DMS153 (cell line): ENCODE measurements at places on chromosomes 4 and X.

DNA sequence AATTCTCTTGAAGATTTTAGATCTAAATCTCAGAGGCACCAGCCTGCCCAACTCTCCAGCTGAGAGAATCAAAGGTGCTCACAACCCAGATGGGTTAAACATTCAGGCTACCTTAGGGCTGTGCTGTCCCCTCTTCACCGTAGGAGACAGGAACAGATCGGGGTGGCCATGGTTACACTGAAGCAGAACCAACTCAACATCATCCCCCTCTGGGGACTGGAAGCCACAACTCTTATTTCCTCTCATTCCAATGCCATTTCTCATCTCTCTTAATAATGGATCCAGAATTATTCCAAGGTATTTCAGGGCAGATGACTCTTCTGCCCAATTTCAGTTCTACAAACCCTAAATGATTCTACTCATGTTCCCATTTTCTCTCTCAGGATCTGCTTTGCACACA, 109.7 kb downstream of the NKX6-1 start:
- no peak for DNase-seq

- no peak for DNase-seq
These were observed 123.6 kb upstream of the MID1 start for GRCh38 chrX:10744007-10744406.

GRCh38 chr4:184359888-184360287, 114.5 kb downstream of the IRF2 start:
- DNase-seq, result no peak

DNA sequence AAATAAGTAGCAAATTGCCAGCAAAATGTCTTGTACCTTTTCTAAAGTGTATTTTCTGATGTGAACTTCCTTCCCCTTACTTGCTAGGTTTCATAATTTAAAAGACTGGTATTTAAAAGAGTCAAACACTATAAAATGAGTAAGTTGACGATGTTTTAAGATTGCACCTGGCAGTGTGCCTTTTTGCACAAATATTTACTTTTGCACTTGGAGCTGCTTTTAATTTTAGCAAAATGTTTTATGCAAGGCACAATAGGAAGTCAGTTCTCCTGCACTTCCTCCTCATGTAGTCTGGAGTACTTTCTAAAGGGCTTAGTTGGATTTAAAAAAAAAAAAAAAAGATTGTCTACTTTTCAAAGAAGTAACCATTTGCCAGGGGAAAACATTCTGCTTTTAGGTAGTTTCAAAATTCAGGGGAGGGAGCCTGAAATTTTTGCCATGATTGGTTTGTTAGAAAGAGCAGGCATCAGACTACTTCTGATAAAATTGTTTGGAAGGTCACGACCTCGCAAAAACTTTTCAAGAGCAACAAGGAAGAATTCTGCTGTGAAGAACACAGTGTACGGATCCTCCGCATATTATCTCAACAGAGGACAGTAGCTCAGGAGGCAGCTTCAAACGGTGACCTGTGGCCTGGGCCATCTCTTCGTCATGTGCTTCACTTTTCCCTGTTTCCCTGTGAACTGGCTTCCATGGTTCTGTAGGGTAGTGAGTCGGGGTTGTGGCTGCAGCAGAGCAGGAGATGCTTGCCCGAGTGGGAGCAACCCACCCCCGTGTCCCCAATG, 66.1 kb downstream of the CDS1 start:
- peak; percentile 16 for DNase-seq

- DNase-seq, result peak; percentile 61
These were observed at the start of gene ANK2 for GRCh38 chr4:113049421-113050370. Gene ANK2 (plus strand): TSS chr4:113049653. CDS start chr4:113049729, 76 bp downstream.

- no peak for DNase-seq
These were observed 113.1 kb downstream of the CCSER1 start for GRCh38 chr4:90240333-90240732.

DNA sequence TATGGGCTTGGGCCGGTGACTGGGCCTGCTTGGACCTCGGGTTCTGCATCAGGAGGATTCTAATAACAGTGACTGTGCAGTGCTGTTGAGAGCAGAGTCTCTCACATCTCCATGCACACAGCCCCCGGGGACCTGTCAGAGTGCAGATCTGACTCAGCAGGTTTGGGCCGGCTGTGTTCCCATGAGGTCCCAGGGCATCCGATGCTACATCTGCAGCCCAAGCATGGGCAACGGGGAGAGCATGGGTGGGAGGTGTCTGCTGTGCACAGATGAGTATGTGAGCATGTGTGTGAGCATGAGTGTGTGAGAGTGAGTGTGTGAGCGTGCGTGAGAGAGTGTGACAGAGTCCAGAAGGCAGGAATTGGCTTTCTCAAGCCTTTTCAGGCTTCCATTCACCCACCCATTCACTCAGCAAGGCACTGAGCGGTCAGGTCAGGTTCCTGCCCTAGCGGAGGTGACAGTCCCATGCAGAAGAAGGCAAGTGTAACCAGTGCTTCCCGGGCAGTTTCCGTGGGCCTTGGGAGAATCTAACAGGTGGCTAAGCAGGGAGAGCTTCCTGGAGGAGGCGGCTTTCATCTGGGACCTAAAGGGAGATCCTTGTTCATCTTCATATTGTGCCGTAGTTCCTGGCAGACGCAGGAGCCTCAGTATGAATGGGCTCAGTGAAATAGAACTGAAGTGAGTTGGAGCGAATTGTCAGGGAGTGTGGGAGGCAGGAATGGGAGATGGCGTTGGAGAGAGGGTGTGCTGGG, 62.6 kb downstream of the SORCS2 start:
- DNase-seq, result no peak

DNA sequence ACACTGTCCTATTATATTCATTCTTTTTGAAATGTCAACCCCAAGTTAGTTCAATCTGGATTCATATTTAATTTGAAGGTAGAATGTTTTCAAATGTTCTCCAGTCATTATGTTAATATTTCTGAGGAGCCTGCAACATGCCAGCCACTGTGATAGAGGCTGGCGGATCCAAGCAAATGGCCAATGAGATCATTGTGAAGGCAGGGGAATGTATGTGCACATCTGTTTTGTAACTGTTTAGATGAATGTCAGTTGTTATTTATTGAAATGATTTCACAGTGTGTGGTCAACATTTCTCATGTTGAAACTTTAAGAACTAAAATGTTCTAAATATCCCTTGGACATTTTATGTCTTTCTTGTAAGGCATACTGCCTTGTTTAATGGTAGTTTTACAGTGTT, 1.6 kb downstream of the CXCL1 start:
- DNase-seq, result no peak

DNA sequence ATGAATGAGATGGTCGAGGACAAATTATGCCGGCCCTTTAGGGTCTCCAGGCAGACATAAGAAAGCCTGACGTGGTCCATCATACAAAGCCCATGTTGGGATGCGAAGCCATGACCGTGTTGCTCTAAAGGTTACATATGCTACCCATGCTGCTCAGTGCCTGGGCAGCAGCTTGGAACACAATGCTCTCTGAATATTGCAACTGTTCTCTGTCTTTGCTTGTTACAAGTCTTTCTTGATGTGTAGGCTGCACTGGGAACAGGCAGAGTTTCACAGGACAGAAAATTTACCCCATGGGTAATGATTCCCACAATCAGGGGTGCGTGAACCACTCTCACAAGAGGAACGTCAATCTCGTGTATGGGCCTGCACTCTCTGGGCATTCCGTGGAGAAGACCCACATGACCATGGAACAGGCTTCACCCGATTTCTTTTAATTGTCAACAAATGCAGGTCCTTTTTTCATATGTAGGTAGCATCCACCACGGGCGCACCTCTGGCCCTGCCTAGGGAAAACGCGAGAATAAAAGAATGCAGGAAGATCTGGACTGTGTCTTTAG, 66.3 kb downstream of the NBDY start:
- no peak for DNase-seq

- peak; percentile 30 for DNase-seq
These were observed 963.3 kb downstream of the TRAM1L1 start for GRCh38 chr4:116122124-116122523.

DNA sequence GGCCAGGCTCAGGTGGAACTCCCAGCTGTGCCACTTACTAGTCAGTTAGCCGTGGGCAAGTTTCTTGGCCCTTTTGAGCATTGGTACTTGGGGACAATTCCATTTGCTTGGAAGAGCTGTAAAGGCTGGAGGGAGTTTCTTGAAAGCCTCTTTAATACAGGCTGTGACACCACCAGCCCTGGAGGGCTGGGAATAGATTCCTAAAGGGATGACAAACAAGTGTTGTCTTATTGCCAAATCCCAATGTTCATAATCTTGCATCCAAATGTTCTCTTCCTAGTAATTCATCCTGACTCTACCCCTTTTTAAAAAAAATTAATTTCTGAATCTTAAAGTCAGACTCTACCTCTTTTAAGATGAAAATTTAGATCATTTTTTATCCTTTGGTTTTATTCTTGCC, 14.6 kb upstream of the MED28 start:
- DNase-seq, result no peak

GRCh38 chrX:51743179-51743957, at the start of gene GSPT2:
Gene GSPT2 (plus strand): TSS chrX:51743442. CDS start chrX:51743627, 185 bp downstream.
- DNase-seq, result peak; percentile 49

DNA sequence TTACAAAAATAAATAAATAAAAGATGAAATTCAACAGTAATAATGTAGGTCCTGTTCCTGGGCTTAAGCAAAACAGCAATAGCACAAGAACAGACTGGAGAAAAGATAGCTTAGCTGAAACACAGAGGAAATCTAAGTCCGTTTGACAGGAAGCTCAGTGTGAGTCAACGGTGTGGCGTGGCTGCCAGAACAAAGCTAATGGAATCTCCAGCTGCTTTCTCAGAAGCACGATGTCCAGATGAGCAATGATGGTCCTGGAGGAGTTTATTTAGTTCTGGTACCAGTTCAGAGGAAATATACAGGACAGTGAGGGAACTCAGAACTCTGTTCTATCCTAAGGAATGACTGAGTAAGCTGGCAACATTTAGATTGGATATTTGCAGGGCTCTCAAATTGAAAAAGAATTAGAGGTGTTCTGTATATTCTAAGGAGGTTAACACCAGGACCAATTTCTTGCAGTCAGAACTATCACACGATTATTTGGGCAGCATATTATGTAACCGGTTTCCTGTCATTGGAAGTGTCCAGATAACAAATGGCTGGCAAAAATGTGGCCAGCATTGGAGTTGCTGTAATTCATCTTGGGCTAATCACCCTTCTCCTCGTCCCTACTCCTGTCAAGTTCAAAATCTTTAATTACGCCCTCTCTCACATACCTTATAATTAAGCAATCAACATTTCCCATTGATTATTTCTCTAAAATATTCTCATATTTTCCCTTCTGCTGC, 12.7 kb downstream of the GAB3 start:
- DNase-seq, result no peak

GRCh38 chr4:7569810-7570783, 135.4 kb upstream of the PSAPL1 start:
- DNase-seq, result no peak

- DNase-seq, result no peak
These were observed 274.5 kb downstream of the SLC7A11 start for GRCh38 chr4:137967480-137968190.

GRCh38 chr4:48212165-48212564, 57.5 kb downstream of the TEC start:
- no peak for DNase-seq

GRCh38 chr4:145957302-145957701, 18.7 kb upstream of the ZNF827 start:
- DNase-seq, result no peak

DNA sequence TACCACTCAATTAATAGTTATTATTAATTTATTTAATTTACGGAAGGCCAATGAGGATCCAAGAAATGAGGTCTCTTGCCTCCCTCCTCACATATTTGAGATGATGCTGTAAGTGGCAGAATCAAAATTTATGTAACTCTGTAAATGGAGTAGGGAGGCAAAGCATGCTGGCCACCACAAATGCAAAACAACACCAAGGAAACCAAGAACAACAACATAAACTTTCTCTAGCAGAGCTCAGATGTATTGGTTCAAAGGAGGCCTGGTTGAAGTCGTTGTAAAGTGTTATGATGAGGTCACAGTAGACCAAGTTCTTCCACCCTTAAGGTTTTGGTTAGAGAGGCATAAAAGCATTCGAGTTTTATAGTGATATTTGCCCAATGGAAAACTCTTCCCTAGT, 194.8 kb upstream of the FAT1 start:
- no peak for DNase-seq

- no peak for DNase-seq
These were observed 5.1 kb downstream of the PPARGC1A start for GRCh38 chr4:23884741-23885140.

- no peak for DNase-seq
These were observed 73.7 kb downstream of the GABRA2 start for GRCh38 chr4:46316215-46316614.
